ENCODE measurements at places on chromosomes 2 and 18.

GRCh38 chr18:23073996-23074606, 61.2 kb upstream of the CABLES1 start:
- DNase-seq, result no peak

DNA sequence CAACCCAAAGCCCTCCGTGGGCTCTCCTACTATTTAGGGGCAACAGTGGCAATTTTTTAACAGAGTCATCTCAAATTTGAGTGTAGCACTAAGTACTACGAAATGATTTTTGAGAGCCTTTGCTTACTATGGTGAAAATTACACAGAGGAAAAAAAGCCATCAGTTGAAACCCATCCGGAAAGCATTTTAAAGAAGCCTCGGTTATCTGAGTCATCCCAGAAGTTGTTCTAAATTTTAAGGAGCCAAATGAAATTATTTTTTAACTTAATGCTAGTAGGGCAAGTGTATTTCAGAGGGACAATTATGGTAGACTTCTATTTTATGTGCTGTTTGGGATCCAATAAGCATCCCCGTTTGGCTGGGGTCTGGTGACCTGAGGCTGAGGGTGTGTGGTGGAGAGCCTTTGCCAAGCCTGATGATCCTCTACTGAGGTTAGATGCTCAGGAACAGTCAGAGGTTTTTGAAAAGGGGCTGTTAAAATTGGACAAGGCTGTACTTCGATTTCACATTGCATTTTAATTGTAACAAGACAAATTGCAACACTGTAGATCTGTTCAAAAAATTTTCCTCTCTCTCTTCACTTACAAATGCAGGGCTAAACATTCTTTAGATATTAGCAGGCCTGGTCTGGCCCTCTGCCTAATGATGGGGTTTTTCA, 47.0 kb downstream of the RAPGEF4 start:
- no peak for DNase-seq

GRCh38 chr2:112301171-112301584, 25.8 kb downstream of the ZC3H6 start:
- DNase-seq, result no peak

DNA sequence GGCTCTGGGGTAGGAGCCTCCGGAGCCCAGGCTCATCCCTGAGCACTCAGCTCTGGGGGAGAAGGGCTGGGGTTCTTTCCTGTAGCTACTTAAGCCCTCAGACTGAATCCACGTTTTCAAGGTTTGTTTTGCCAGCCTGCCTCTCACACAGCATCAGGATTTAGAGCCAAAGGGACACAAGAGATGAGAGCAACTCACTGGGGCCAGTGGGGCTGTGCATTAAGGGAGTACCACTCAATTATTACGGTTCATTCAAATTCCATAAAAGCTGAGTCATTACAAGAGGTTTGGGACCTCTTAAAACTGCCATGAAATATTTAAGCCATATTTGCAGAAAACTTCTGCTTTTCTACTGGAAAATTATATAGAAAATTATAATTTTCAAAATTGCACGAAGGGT, 17.1 kb upstream of the SNED1 start:
- DNase-seq, result no peak

DNA sequence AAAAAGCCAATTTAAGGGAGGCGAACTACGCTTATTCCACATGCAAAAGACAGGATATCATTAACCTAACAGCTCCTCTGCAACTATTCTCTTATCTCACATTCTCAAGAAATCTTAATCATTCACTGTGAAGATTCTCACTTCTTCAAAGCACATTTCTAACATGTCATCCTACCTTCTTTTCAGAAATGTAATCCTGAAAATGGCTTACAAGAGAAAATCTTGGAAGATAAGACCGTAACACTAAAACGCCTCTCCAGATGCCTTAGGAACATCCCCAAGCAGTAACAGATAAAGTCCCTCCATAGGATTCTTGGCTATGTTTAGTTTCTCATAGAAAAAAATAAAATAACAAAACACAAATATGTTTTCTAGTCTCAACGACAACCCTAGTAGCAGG, 373.9 kb upstream of the CNTNAP5 start:
- no peak for DNase-seq

GRCh38 chr2:82055846-82056245, 1751.3 kb upstream of the LRRTM1 start:
- no peak for DNase-seq

- no peak for DNase-seq
Measured at GRCh38 chr2:213150315-213151097, 906 bp downstream of the IKZF2 start.
